Lung (tissue), 17 donors: ENCODE measurements at places on chromosomes 7 and 10. TPM values are rescaled to one million over a fixed set of nuclear protein-coding genes. Genes with fewer than 3 reads are reported as not detected.

GRCh38 chr7:43791-44540 lies 148.4 kb upstream of the FAM20C start:
- no peak for DNase-seq

DNA sequence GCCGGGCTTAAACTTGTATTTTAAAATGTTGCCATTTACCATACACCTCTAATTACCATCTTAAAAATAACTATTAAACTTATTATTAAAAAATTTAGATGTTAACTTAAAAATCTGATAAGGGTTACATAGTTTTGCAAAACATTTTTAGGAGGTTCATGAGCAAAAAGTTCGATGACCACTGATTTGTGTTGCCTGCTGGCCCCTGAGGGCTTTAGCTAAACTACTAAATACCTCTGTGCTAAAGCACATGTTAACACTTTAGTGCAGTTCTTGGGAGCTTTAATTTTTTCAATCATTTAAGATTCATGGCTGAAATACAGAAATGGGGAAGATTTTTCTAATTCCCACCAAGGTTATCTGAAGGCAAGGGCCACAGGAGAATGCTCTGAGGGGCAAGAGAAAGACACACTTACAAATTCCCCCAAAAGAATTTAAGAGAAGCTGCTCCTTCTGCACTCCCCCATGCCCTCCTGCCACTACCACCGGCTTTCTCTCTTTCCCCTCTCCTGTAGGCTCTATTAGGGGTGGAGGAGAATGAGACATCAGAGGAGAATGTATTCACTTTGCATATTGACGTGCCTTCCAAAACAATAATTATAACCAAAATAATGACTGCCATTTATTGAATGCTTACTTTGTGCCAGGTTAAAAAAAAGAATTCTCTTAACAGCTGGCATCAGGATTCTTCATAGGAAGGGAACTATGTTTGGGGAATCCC lies 106.2 kb downstream of the RTKN2 start:
- no peak for DNase-seq

DNA sequence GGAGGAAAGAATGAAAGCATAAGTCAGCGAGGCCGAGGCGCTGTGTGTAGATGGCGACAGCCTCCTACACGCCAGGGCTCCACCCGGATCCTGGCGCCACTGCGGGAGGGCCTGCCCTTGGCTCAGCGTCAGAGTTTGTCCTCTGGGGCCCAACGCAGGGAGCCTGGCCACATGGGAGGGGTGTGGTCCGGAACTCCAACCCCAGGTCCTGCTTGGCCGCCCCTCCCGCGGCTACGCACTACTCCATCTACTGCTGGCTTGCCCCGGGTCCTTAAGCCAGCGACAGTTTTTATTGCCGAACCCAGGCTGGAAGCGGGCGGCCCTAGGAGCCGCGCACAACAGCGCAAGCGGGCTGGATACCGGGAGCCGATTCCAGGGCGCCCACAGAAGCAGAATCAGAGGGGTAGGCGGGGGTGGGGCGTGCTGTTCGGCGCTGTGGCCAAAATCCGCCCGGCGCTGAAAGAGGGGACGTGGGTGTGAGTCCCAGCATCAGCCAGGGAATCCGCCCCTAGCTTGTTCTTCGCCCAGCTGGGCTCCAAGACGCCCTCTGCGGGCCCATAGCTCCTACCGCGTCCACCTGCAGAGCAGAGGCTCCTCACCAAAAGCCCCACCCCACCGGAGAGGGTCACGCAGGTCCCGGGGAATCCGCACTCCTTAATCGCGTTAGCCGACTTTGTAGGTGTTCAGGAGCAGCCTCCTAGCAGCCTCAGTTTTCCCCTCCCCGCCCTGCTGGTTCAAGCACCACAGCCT lies 4.5 kb downstream of the KAZALD1 start:
- peak; percentile 73 for DNase-seq

DNA sequence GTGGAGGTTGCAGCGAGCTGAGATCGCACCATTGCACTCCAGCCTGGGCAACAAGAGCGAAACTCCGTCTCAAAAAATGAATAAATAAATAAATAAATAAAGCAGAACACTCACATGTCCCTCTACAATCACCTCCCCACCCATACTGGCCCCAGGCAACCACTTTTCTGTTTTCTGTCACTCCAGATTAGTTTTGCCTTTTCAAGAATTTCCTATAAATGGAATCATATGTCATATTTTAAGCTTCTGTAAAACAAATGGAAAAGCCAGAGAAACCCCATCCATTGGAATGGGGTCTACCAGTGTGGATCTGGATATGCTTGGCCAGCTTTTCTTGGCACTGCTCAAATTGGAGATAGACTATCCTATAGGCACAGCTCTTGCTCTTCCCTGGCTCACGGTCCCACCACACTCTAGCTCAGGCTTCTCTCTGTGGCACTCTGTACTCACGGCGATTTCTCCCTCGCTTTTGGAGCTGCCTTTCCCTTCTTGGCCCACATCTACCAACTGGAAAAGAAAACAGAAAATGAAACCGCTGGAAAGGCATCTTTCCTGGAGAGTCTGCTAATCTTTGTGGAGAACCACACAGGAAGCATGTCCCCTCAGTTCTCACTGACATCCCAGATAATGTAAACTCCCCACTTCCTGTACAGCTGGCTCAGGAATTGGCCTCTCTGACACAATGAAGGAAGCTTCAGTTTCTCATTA lies 210.1 kb downstream of the JCAD start:
- DNase-seq = peak; percentile 95

DNA sequence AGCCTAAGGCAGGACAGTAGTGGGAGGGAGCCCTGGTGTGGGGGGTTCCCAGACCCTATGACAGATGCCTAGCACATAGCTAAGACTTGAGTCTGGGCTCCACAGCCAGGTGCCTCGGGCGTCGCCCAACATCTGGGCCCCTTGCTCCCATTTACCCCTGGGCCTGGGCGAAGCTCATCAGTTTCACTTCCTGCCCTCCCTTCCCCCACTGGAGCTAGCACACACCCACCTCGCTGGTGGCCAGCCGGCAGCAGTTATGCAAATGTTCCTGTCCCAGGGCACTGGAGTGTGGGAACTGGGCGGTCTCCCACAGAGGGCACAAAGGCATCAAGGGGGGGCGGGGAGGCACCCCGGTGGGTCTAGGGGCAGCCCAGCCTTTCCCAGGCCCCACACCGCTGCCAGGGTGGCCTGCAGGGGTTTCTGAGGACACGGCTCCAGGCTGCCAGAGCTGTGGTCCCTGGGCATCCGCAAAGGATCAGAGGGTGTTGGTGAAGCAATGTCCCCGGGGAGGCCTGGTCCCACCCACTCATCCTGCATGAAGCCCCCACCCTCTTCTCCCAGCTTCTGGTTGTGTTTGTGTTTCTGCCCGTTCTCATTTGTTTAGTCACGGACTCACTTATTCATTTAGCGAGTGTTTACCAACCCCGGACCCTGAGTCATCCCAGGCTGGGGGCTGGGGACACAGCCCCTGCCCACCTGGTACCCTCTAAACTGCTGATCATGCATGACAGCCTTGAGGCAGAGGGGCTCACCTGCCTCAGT lies 20.4 kb downstream of the SH2B2 start:
- peak; percentile 63 for DNase-seq

The ZNF282 gene
- total RNA-seq = 35.8 TPM
